ENCODE measurements at places on chromosomes 1 and 21.

- no peaks in the 10 kb centered on the region for H3K36me3 ChIP-seq
- no peak overlapping the region for H3K27ac ChIP-seq
Measured at GRCh38 chr1:110307239-110307974, 31.8 kb upstream of the RBM15 start.

GRCh38 chr1:63621075-63621474, 27.9 kb downstream of the PGM1 start:
- no peaks in the 10 kb centered on the region for H3K36me3 ChIP-seq
- DNase-seq = no peak
- H3K27me3 ChIP-seq = no peaks in the 10 kb centered on the region
- H3K27ac ChIP-seq = no peak overlapping the region
- H3K4me1 ChIP-seq = peaks cover 2% of the 10 kb centered on the region

- H3K4me3 ChIP-seq = no peak overlapping the region
- H3K36me3 ChIP-seq = peaks cover 7% of the 10 kb centered on the region
- DNase-seq = no peak
- H3K27ac ChIP-seq = no peak overlapping the region
- H3K4me1 ChIP-seq = peaks cover 4% of the 10 kb centered on the region
Measured at GRCh38 chr1:111653709-111654108, 34.1 kb downstream of the RAP1A start.

- H3K27me3 ChIP-seq = no peaks in the 10 kb centered on the region
- H3K27ac ChIP-seq = no peak overlapping the region
- H3K4me3 ChIP-seq = no peak overlapping the region
Measured at GRCh38 chr1:173436841-173437428, 40.2 kb upstream of the PRDX6 start.

DNA sequence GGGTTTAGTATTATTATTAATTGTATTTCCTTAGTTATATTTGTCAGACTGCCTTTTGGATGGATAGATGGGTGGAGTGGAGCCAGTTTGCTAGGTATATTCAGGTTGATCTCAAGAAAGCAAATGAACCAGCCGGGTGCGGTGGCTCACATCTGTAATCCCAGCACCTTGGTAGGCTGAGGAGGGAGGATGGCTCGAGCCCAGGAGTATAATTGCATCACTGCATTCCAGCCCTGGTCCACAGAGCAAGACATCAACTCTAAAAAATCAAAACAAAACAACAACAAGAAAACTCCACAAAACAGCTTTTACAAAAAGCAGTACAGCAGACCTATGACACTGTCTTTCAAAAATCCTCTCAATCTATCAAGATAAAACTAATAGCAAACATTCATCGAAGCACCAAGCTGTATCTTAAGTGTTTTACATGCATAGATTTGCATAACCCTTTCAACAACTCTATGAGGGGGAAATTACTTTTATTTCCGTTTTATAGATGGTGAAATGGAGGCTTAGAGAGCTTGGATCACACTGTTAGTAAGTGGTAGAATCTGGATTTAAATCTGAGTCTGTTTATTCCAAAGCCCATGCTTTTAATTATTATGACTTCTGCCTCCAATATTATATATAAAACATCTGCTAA, 25.5 kb downstream of the KMO start:
- no peaks in the 10 kb centered on the region for H3K36me3 ChIP-seq
- H3K4me1 ChIP-seq = peaks cover 1% of the 10 kb centered on the region
- peak overlapping the region; percentile 100 for H3K27ac ChIP-seq

Data from mesenchymal stem cell (in vitro differentiated cells and primary cell).